EL (cell line): ENCODE measurements at places on chromosomes 3 and 15.

DNA sequence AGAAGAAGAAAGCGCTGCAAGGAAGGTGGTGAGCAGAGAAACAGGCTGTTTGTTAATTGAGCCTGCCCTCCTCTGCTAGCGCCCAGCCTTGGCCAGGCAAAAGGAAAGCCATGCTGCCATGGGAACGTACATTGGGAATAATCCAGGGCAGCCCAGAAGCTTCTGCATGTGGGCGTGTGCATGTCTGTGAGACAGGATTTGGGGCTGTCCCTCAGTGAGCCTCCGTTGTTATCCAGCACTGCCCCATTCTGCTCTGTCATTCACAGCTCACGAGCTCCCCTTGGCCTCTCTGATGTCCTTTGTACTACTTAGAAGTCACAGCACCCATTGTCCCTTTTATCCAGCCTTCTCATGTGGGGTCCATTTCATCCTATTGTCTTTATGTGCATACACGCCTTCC is 239.1 kb upstream of the ROPN1 start:
- DNase-seq: no peak

GRCh38 chr3:76107935-76108570 is 322.7 kb upstream of the ZNF717 start:
- peak; percentile 36 for DNase-seq

- DNase-seq: no peak
These were observed 1134.2 kb downstream of the ROBO1 start for GRCh38 chr3:78633626-78634025.

DNA sequence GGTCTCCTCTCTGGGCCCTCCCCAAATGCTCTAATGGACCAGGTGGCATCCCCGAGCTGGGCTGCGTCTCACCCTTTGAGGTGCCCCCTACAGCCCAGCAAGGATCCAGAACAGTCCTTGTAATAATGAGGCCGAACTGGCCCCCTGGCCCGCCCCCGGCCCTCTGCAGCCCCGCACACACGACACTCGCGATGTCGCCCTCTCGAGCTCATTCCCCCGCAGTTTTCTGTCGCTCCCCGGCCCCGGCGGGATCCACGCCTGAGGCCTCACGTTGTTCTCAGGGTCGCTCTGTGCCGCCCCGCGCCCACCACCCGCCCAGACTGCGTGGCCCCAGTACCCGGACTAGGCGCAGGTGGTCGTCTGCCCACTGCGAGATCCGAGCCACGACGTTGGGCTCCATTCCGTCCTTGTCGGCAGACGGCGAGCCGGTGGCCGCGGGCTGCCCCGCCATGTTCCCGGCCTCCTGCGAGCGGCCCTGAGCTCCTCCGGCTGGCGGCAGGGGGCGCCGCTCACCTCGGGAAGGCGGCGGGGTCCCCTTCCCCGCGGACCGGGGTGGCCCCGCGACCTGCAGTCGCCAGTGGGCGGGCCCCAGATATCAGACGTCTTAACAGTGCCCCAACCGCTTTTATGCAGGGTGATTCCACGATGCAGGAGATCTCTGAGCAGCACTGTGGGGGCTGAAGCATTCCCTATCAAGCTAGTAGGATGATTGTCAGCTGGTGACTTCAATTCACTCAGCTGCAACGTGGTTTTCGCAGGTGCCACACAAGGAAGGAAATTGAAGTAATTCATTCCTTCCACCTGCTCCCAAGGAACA is at the start of gene C3orf33:
TSS of gene C3orf33 (minus strand) at position 477 of the 817 bp plus-strand sequence. CDS start at position 451, 26 bp downstream.
- peak; percentile 68 for DNase-seq

- DNase-seq: no peak
These were observed 29.7 kb downstream of the UBE2E2 start for GRCh38 chr3:23232854-23233253.

DNA sequence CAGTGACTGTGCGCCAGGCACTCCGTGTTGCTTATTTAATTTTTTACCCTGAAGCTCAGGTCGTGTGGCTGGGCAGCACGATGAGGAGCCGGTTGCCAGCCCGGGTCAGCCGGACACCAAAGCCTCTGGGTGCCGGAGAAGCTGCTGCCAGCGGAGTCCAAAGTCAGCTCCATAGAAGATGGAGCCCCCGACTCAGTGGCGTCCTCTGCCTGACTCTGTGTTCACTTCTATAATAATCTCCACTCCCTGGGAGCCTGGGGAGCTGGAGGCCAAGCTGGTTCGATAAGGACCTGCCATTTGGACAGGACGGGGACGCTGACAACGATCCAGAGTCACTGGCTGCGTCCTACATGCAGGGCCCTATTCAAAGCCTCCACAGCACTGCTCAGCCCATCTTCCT is 78.6 kb downstream of the VGLL4 start:
- no peak for DNase-seq

DNA sequence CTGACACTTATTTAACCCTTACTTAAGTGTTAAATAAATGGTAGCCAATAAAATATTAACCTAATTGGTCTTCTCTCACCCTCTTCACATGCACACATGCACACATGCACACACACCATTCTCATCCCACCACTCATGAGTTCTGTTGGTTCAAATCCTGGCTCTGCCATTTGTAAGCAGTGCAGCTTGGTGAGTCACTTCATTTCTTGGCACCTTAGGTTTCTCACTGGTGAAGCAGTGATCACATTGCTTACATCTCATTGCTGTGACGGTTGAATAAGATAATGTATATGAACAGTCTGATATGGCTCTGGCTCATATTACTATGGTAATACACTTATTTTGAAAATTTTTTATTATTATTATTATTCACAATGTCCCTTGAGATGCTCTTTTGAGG is 33.8 kb downstream of the RIOX2 start:
- DNase-seq: no peak

DNA sequence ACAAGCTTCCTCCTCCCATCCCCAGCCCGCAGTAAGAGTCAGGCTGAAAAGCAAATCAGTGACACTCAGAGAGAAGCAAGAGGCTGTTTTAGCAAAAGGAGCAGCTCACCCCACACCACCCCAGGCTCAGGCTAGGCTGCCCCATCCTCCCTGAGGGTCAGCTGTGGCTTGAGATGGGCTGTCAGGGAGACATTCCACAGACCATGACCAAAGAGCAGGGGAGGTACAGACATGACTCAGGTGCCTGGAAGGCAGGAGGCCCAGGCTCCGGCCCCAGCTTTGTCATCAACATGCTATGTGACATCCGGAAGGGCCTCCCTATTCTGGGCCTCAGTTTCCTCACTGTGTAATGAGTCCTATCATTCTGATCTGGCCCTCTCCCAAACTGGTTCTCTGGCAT is 24.7 kb downstream of the HCN4 start:
- DNase-seq: peak; percentile 70

- DNase-seq: no peak
These were observed 44.1 kb downstream of the KLHL25 start for GRCh38 chr15:85750319-85751290.

- DNase-seq: no peak
These were observed 32.3 kb upstream of the UBE2Q2 start for GRCh38 chr15:75810874-75811498.

- DNase-seq: no peak
These were observed 127.4 kb downstream of the ATP10A start for GRCh38 chr15:25735550-25736384.

- peak; percentile 37 for DNase-seq
These were observed 539.0 kb downstream of the FGF12 start for GRCh38 chr3:192188218-192188835.

DNA sequence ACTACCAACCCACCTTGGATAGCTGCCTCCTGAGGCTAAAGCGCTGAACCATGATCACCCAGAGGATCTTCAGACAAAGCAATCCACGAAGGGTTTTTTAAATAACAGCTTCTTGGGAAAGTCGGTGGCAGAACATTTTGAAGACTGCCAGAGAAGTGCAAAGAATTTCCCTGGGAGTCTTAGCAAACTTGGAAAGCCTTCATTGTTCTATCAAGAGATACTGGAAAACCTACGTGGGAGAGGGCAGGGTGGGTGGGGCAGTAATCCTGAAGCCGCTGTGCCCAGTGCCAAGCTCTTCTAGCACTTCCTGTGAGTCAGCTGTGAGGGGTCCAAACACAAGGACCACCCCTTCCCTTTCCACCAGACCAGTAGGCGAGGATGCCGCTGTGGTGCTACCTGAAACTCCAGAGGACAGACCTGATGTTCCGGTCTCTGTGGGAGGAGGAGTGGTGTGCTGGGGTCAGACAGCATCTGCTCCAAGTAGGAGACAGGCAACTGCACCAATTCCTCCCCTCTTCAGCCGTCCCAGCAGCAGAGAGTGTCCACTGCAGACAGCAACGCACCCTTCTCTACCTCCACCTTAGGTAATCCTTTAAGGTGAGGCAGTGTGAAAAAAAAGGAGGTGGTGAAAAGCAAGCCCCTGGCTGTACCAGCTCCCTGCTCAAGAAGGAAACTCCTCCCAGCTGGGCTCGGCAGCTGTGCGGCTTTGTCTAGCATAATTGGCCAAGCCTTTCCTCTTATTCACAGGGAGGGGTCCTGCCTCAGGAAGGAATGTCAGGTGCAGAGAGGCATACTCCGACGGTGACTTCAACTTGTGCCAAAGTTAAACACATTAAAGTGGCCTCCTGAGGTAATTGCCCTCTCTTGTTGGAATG is 99.0 kb downstream of the TMCC1 start:
- peak; percentile 16 for DNase-seq

GRCh38 chr3:29746163-29746760 is 465.4 kb downstream of the RBMS3 start:
- DNase-seq: no peak

- peak; percentile 88 for DNase-seq
These were observed 166.9 kb downstream of the UACA start for GRCh38 chr15:70596354-70597055.

DNA sequence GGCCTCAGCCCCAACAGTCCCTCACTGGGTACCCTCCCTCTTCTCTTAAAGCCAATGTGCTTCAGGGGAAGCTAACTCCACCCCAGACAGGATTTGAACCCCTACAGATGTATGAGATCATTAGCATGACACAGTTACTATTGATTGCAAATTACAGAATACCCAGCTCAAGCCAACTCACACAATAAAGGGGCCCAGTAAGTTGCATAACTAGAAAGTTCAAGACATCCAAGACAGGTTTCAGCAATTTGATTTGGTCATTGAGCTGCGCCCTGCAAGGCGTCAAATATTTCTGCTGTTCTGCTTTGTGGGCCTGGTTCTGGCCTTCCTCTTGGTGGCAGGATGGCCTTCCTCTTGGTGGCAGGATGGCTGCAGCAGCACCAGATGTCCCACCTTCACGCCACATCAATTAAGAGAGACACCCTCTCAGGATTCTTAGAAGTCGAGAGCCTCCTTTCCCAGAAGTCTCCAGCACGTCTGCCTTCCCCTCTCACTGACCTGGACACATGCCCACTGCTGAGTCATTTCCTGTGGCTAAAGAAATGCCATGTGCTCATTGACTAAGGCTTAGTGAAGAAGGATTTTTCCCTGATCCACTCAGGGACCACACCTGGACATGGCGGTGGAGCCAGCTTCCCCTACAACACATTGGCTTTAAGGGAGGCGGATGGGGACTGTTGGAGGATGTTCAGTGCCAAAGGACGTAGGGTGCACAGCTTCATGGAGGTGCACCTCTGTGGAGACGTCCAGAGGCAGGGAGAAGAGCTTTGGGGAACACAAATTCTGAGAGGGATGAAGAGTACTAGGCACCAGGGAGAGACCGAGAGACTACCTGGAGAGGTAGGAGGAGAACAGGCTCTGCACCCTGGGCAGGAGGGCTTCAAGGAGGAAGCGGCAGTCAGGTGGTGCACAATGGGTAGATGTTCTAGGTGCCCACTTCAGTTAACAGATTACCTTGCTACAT is 49.1 kb downstream of the DNASE1L3 start:
- peak; percentile 96 for DNase-seq

DNA sequence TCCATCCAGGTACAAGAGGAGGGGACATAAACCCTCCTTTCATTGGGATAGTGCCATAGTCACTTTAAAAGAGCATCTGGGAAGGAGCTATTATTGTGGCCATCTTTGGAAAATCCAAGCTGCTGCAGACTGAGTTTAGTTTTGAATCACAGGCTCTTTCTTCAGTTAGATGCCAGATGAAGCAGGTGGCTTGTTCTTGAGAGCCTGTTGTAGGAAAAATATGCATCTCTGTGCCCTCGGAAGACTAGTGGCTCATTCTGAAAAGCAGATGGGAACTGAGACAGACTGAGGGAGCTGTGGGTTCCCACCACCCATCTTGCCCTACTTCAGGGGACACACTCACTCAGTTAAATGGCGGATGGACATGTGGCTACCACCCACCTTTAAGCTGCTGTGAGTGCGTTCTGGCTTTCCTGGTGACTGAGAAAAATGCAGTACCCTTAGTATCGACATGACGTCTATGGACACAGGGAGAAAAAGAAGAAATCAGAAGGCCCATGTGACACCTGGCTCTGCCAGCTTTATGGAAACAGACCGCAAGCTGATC is 50.2 kb downstream of the RARB start:
- DNase-seq: no peak

- peak; percentile 8 for DNase-seq
These were observed 121.1 kb upstream of the NANOGP8 start for GRCh38 chr15:35206060-35206675.

- DNase-seq: no peak
These were observed 42.7 kb downstream of the SERP1 start for GRCh38 chr3:150503402-150504099.

DNA sequence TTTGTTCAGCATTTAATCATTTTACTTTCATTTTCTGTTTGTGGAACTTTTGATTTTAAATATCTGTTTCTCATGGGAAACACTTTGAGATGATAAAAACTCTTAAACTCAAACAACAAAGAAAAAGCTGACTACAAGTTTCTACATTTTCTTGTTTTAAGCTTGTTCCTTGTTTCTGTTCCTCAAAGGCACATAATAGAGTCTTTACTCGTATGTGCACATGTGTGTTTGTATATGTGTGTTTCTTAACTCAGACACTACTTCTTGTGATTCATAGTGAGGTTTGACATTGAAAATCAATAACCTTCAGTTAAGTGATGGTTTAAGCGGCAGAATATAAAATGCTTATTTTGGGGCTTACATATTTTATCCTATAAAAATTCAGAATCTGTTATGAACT is 786.7 kb upstream of the EPHA6 start:
- no peak for DNase-seq

- DNase-seq: no peak
These were observed 110.6 kb upstream of the DCBLD2 start for GRCh38 chr3:99012051-99012450.

DNA sequence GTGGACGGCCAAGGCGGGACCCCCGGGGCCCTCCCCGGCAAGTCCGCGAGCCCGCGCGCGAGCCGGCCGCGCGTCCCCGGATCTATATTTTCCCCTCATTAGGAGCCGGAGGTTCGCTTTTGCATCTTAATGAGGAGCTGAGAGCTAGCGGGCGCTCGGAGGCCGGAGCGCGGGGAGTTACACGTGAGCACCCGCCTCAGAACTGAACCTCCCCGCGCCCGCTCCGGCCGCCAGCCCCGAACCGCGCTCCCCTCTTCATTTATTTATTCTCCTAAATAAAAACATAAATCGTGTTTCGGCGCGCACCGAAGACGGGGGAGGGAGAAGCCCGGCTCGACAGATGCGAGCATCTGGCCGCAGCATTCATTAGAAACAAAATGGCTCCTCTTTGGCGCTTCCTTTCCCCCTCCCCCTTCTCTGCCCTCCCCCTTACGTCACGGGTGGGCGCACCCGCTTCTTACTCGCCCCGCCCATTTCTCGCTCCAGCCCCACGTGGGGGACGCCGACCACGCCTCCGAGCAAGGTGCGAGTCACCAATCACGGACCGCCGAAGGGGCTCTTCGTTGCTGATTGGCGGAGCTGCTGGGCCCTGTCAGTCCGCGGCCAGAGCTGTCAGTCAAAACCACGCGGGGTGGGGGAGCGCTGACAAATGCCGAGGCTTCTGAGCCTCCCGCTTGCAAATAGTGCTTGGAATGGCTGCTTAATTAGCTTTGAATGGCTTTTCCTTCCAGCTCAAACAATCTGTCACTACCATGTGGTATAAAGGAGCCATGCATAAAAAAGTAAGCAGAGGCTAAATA is 1.6 kb upstream of the TLE3 start:
- peak; percentile 98 for DNase-seq
